ENCODE measurements at places on chromosomes 1 and 21.

DNA sequence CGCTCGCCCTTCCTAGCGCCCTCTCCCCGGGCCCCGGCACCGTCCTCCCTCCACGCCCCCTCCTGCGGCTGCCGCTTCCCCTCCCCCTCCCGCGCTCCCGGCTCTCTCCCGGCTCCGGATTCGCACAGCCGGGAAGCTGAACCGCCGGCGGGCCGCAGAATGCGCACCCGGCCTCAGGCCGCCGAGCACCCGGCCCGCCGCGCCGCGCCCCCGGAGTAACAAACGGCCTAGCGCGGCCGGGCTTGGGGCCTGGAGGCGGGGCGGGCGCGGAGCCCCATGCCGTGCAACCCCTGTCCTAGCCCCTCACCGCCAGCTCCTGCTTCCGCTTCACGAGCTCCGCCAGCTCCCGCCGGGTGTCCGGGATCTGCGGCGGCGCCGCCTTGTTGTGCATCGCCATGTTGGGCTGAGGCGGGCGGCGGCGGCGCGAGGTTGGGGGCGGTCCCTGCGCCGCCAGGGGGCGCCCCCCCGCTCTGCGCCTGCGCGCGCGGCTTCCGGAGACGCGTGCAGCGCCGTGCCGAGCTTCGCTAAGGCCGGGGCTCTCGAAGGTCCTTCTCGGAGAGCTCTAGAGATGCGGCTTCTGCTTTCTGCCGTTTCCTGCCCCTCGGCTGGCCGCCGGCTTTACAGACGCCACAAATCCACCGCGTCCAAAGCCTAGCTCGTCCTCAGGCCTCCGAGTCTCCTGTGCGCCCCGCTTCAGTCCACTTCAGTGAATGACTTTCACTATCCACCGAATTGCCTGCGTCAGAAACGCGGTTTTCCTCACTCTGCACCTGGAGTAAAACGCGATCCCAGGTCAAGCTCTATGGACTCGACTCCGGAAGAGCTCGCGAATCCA, at the start of gene MEAF6:
Gene MEAF6 (minus strand): TSS at position 417 of the 835 bp plus-strand sequence. CDS start 20 bp downstream, at position 397.
- no peak for DNase-seq

- DNase-seq: no peak
Observed at GRCh38 chr1:33031506-33031905, 5.2 kb downstream of the AK2 start.

DNA sequence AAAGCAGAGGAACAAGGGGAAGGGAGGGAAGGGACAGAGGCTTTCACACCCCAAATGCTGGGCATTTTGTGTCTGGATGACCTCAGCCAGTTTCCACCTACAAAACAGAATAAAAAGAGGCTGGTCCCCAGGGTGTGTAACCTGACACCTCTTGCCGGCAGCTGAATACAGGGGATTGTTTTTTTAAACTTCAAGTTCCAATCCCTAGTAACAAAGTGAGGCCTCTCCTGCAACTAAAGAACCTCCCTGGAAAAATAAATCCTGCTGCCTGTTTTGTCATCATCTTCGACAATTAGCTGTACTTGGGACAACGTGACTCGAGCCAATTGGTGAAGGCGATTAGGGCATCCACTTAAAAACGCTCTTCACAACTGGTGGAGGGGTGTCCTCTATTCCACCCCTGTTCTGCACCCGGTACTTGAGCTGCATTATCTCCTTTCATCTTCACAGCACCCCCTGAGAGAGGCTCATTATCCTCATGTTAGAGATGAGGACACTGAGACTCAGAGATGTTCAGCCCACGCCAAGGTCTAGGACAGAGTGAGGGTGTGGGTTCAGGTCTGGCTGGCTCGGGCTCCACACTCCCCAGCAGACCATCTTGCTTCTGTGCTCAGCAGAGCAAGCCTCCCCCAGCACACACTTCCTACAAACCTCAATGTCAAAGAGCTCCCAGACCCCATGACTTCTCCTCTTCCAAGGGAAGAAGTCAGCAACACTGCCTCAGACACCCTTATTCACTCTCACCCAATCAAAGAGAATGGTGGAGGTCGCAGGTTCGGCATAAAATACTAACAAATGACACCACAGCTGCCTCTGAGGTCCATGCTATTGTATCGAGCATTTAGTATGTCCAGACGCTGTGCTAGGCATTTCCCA, 15.2 kb downstream of the ITPKB start:
- no peak for DNase-seq

- DNase-seq: no peak
Observed at GRCh38 chr1:46490656-46491442, 1.2 kb downstream of the DMBX1 start.

DNA sequence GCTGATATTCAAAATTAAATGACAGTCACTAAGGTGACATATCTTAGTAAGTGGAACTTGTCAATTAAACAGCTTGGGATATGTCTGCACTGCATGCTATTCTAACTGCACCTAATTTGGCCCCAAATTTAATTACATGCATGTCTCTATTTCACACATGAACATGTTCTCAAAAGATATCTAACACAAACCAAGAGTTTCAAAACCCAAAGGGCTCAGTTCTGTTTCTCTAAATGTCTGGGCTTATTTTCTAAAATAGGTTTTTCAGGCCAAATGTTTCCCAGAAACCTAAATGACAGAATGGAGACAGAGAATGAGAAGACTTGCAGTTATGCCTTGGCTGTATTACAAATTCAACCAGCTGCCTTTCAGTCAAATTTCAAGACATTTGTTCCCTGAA, 11.3 kb downstream of the RAB29 start:
- DNase-seq: no peak

- DNase-seq: no peak
Observed at GRCh38 chr1:8856689-8857412, 21.6 kb downstream of the ENO1 start.

DNA sequence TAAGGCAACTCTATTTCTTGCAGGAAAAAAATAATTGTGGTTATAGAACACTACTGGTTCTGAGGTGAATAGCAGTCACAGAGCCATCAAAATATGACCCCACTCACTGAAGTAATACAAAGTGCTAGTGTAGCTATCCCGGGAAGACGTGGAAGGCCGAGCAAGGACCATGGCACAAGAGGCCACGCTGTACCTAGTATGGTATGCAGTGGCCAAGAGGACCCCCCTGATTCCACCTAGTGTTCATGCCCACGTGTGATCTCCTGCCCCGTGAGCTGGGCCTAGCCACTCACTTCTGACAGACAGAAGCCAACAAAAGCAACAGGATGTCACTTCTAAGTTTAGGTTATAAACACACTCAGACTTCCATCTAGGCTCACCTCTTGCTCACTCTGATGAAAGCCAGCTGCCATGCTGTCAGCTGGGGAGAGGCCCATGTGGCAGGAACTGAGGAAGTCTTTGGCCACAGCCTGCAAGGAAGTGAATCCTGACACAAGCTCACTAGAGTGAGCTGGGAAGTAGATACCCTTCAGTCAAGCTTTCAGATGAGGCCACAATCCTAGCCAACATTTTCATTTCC, 21.7 kb upstream of the LSS start:
- DNase-seq: no peak

DNA sequence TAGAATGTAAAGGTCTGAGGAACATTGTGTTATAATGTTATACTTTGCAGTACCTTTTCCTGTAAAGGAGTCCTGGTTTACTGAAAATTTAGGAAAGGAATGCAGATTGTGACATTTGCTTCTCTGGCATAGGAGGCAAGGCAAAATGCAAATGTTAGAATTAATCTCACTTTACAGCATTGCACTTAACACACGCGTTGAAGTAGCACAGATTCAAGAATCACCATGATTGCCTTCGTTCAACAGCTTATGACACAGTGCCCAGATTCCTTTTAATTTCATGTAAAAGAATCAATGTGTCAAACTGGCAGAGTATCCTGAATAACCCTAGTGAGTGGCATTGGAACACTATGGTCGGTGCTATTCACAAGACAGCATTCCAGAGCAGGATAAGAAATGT, 47.4 kb downstream of the RGS7 start:
- no peak for DNase-seq

DNA sequence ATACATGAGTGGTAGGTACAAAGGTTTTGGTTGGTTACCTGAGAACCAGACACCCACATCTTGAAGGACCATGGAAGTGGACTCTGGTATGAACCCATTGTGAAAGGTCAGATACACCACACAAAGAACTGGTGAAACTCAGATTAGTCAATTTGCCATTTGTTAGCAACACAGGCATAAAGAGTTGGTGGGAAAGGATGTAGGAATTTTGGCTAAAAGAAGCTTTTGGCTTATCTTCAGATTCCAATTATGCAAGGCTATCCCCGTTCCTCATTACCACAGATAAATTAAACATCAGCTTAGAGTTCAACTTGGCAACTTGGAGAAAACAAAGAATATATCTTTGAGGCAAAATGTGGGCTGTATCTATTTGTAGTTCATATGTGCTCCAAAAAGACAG, 87.0 kb upstream of the IRF2BP2 start:
- DNase-seq: no peak

DNA sequence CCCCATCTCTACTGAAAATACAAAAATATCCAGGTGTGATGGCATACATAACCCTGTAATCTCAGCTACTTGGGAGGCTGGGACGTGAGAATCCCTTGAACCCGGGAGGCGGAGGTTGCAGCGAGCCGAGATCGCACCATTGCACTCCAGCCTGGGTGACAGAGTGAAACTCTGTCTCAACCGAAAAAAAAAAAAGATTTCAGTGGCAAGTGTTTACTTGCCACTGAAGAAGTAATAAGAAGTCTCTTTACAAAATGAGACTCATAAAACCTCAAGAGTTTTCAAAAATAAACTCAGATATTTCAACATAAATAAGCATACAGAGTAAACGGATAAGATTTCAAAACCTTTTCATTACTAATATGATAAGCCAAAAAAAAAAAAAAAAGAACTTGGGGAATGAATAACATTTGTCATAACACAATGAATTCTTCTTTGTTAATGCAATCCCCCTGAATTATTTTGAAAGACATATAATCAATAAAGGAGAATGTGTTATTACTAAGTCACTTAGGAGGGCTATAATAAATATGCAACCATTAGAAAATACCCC, 34.2 kb upstream of the EXO1 start:
- DNase-seq: no peak

DNA sequence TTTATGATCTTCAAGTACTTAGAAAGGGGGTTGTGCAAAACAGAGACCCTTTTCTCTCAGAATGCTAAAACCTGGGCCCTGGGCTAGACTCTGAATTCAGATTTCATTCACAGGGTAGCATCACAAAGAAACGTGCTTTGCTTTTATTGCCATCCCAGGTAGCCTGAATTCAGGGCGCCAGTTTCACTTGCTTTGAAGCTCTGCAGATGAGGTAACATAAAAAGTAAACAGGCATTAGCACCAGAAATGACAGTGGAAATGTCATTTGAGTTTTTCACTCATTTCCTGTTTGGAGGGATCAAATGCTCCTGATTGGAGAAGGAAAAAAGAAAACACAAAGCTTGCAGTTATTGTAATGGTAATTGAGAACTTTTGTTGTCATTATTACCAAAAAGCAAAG, 2.6 kb downstream of the SYPL2 start:
- DNase-seq: no peak

DNA sequence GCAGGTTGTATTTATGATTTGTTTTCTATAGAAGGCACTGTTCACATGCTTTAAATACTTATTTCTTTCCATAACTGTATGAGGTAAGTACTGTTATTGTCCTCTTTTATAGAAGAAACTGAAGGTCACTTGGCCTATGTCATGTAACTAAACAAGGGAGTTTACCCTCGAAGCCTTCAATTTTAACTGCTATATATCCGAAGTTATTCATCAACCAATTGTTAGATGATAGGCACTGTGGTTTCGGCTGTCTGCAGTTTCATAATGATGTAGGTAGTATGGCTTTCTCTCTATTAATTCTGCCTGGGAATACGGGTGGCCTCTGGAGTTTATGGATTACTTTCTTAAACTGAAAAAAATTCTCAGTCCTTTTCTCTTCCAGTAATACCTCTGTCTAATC, 413.3 kb upstream of the ADGRL2 start:
- DNase-seq: no peak

- DNase-seq: no peak
Observed at GRCh38 chr1:54462597-54463258, 56.5 kb upstream of the SSBP3 start.

GRCh38 chr1:197284966-197285365, 16.9 kb downstream of the CRB1 start:
- no peak for DNase-seq

- DNase-seq: no peak
Observed at GRCh38 chr1:30885570-30886522, 22.7 kb downstream of the SDC3 start.

- DNase-seq: no peak
Observed at GRCh38 chr1:202047977-202048376, 37.6 kb downstream of the ELF3 start.

- DNase-seq: no peak
Observed at GRCh38 chr1:183881387-183882131, 76.6 kb downstream of the RGL1 start.

GRCh38 chr1:204081791-204082513, 9.0 kb downstream of the SOX13 start:
- no peak for DNase-seq

- no peak for DNase-seq
Observed at GRCh38 chr1:160567858-160568682, 11.2 kb downstream of the CD84 start.

DNA sequence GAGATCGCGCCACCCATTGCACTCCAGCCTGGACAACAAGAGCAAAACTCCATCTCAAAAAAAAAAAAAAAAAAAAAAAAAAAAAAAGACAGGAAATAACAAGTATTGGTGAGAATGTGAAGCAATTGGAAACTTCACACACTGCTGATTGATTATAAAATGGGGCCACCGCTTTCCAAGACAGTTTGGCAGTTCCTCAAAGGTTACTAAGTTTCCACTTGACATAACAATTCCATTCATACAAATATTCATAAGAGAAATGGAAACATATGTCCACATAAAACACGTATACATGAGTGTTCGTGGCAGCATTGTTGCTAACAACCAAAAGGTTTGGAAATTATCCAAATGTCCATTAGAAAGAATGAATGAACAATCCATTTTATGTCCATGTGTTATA, 26.3 kb downstream of the USP24 start:
- no peak for DNase-seq

GRCh38 chr21:45404730-45405270, at the start of gene COL18A1:
Gene COL18A1, plus strand, starts transcription at chr21:45405165. Its CDS starts 66 bp downstream, at chr21:45405231.
- DNase-seq: no peak

GRCh38 chr21:15772654-15773053, 42.9 kb downstream of the USP25 start:
- DNase-seq: no peak

- DNase-seq: no peak
Observed at GRCh38 chr1:40645118-40645680, 20.3 kb downstream of the RIMS3 start.

GRCh38 chr1:67682659-67683197, 2.3 kb upstream of the GADD45A start:
- no peak for DNase-seq

DNA sequence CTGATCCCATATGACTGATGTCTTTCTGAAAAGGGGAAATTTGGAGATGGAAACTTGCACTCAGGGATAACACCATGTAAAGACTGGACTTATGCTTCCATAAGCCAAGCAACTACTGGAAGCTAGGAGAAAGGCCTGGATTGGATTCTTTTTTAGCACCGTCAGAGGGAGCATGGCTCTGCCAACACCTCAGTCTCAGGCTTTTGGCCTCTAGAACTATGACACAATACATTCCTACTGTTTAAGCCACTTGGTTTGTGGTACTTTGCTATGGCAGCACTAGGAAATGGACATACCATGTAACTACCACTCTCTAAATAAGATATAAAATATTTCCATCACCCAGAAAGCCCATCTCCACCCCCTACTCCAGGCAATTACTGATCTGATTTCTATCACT, 139.7 kb downstream of the CYYR1 start:
- no peak for DNase-seq

GRCh38 chr1:52234708-52235107, 92.8 kb downstream of the ZFYVE9 start:
- DNase-seq: no peak

GRCh38 chr1:89839516-89839915, 18.7 kb downstream of the LRRC8D start:
- DNase-seq: no peak

- DNase-seq: no peak
Observed at GRCh38 chr1:227270554-227270953, 47.7 kb downstream of the CDC42BPA start.
